ENCODE measurements at places on chromosomes 1 and 21.

GRCh38 chr1:117682372-117682771, 76.5 kb downstream of the TENT5C start:
- no peak for DNase-seq

DNA sequence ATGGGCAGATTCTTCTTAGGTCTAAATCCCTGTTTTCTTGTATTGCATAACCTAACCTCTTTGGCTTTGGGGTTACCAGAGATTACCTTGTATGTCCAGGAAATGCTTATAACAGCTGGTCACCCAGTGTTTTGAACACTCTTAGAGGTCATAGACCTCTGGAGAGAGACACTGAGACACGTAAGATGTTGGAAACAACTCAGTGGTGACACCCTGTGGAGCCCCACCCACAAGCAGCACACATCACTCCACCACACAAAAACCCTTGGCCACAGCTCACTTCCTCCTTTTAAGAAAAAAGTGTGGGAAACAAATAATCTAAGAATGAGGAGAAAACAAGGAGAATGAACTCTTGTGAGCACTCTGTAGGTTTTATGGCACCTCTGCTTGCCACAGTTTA, 26.3 kb upstream of the CYP4B1 start:
- no peak for DNase-seq

DNA sequence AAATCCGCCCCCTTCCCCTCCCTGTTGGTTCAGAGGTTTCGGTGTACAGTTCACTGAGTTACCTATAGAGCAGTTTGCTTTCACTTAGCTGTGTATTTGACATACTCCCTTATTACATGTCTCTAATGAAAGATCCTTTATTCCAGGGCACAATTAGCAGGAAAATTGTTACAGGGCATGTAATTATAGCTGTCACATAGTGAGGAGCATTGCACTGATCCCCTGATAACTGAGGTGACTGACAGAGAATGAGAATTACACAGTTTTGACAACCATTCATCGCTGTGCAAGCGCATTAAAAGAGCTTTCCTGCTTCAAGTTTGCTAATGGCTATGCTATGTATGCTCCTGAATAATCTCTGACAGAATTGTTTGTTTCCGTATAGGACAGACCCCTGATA, 26.9 kb downstream of the DAP3 start:
- DNase-seq = no peak

- no peak for DNase-seq
Observed at GRCh38 chr1:30762152-30762929, 4.8 kb upstream of the LAPTM5 start.

- DNase-seq = no peak
Observed at GRCh38 chr21:29789393-29789792, 150.4 kb downstream of the GRIK1 start.

DNA sequence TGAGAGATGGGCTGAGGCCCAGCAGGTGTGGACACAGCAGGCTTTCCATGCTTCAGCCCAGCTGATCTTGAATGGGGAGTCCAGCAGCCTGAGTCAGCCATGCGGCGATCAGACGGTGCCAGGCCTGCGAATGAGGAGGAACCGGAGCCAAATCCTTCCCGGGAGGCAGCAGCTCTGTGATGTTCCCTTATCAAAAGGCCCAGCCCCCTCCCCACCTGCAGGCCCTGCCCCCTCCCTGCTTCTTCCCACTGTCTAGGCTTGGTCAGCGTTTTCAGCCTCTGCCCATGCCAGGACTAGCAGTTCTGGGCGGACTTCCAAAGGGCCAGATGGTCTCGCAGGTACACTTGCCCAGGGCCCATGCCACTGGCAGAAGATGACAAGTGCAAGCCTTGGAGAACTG, 253.8 kb downstream of the KAZN start:
- no peak for DNase-seq

DNA sequence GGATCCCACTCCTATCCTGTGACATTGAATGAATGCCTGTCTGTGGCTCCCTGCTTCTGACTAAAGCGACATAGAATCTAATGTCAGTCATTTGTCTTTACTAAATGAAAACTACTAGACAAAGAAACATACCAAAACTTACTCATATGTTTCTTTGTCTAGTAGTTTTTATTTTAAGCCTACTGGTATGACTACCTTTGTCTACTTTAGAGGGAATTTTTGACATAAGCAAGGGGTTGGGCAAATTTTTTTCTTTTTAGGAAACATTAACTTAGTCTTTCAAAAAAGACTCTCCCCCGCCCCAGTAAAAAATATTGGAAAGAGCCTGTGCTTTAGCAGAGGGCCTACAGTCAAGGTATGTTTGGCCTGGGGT, 4.9 kb downstream of the NEK7 start:
- DNase-seq = no peak

- DNase-seq = no peak
Observed at GRCh38 chr1:204576422-204576821, 60.2 kb downstream of the MDM4 start.

DNA sequence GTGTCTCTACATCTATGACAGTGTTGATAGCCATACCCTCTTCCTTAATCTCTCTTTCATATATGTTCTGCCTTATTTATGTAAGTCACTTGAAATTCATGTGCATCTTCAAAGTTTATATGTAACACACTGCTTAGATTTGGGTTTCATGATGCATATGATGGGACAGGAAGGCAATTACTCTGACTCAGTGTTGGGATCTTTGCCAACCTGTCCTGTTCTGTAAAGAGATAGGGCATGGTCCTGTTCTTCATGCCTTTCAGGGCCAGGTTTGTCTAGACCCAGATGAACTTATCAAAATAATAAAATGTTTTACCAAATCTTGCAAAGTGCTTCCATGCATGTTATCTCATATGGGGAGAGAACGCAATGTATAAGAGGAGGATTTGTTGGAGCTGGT, 69.5 kb downstream of the TMPRSS15 start:
- DNase-seq = no peak

- DNase-seq = no peak
Observed at GRCh38 chr1:204697893-204698292, 12.4 kb upstream of the LRRN2 start.

DNA sequence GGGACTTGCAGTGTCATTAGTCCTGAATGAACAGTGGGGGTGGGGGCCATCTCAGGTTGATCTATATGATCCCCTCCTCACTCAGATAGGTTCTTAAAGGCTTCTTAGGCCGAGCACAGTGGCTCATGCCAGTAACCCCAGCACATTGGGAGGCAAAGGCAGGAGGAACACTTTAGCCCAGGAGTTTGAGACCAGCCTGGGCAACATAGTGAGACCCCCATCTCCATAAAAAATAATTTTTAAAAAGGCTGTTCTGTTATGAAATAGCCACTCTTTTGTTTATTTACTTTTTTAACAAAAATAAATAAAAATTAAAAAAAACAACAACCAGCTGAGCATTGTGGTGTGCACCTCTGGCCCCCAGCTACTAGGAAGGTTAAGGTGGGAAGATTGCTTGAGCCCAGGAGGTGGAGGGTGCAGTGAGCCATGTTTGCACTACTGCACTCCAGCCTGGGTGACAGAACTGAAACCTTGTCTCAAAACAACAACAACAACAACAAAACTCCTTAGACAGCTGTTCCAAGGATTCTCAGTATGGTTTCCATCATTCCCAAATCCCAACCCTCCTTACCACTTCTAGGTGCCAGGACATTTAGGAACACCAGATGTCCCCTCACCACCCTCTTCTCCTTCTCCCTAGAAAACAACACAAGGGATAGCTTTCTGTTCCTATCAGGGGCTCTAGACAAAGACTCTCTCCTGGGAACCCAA, 2.0 kb upstream of the TRAPPC3 start:
- DNase-seq = no peak

DNA sequence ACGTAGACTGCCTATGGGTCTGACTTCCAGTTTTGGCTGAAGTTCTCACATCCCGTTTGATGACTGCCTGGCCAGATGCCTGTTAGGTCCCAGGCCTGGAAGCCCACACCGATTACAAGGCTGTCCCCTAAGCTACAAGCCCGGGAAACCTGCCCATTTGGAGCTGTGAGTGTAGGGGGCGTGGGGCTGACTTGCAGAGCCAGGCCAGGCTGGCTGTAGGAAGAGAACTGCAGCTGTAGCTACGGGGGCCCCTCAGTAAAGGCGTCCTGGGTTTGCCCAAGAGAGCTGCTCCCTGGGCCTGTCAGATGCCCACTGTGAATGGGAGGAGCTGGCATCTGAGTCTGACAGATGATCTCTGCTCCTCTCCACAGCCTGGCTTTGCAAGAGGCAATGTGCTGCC, 199.7 kb downstream of the CAMTA1 start:
- no peak for DNase-seq

DNA sequence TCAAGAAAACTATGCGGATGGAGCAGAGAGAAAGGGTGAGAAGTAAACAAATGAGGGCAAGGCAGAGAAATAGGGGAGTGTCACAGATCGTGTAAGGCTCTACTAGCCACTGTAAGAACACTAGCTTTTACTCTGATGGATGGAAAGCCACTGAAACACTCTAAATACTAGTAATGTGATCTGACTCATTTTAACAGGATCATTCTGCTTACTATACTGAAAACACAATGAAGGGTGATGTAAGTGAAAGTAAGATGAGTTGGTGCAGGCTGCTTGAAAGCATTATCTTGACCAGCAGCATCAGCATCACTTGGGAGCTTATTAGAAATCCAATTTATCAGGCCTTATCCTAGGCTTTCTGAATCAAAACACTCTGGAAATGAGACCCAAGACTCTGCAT, 32.7 kb downstream of the TUT4 start:
- DNase-seq = no peak

- DNase-seq = peak; percentile 46
Observed at GRCh38 chr1:89201106-89201794, 2.5 kb upstream of the GBP4 start.

DNA sequence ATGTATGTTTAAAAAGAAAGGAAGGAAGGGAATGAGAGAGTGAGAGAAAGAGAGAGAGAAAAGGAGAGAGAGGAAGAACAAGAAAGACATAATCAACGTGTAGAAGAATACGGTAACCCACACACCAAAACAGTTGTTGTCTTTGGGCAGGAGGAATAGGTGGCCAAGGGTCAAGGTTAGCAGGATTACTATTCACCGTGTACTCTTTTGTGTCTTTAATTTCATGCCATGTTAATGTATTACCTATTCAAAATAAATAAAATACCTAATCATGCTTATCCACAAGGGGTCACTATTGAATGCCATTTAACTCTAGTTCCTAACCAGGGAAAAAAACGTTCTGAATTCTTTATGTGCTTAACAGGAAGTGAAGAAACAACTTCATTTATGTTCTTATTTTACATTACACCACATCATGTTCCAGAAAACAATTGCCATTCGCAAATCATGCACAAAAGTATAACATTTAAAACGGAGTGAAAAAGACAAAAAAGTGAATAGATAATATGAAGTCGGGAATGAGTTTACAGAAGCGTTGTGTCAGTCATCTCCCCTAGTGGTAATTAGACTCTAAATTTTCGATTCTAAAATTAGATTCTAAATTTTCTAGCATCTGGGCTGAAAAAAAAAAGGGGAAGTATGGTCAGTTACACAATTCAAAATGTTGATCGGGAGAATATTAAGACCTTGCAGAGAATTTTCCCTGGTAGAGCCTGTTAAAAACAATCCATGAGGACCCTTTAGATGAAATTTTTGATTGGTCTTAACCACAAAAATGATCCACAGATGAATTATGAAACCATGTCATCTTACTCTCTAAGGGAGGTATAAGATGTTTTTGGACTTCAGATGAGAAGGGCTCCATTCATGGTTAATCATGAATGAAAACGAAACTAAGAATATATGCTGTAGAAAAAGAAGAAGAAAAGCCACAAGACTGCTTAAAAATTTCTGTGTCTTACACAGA, 700 bp upstream of the KMO start:
- no peak for DNase-seq

DNA sequence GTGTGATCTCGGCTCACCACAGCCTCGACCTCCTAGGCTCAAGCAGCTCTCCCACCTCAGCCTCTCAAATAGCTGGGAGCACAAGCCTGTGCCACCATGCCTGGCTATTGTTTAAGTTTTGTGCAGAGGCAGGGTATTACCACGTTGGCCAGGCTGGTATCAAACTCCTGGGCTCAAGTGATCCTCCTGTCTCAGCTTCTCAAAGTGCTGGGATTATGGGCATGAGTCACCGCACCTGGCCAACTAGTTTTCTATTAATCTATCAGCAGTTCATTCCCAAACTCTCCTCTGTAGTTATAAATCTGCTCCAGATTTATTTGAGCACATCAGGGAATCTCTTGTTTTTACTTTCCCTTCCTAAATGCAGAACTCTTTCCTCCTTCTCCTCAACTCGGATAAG, 443.8 kb downstream of the PRDM2 start:
- DNase-seq = no peak

DNA sequence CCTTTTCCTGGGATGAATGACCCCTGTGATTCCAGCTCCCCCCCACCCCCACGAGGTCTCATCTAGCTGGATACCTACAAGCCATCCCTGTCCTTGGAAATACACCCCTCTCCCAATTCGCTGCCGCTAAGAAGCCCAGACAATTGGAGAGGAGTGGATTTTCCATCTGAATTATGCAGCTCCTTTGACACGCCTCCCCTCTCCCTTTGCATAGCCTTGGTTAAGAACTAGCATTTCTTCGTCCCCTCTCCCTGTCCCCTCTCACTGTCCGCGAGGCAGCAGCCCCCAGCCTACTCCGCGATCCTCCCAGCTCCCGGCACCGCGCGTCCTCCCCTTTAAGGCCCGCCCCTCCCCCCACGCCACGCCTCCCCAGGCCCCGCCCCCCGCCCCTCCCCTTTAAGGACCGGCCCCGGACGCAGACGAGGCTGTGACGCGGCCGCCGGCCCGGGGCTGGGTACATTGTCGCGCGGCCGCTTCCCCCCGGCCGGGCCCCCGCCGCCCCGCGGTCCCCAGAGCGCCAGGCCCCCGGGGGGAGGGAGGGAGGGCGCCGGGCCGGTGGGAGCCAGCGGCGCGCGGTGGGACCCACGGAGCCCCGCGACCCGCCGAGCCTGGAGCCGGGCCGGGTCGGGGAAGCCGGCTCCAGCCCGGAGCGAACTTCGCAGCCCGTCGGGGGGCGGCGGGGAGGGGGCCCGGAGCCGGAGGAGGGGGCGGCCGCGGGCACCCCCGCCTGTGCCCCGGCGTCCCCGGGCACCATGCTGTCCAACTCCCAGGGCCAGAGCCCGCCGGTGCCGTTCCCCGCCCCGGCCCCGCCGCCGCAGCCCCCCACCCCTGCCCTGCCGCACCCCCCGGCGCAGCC, at the start of gene MAPKAPK2:
Gene MAPKAPK2, plus strand, starts transcription at position 428 of the 856 bp plus-strand sequence. Its CDS starts 325 bp downstream, at position 753.
- DNase-seq = peak; percentile 75

DNA sequence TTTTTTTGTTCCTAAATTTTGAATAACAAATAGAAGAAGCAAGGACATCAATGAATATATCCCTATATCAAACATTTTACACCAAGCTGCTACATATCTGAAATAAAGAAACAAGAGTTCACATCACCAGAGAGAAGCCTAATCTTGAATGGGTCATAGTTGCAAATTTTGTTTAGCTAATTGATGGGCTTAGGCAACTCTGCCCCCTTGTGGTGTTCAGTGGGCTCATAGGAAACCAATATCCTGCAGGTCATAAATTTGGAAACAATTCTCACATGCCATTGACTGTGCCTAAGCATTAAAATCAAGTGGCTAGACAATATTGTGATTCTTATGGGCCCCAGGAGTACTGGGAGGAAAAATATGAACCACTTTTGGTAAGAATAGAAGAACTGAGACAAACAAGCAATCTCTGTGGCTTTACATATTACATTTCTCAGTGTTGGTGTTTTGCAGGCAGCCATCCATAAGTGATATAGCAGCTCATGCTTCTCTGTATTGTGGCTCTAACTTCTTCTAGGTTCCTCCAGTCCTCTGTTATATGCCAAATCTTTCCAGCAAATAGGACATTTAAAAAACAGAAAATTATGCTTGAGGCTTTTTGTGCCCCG, 1262.8 kb upstream of the PRMT6 start:
- peak; percentile 53 for DNase-seq
